ENCODE measurements at places on chromosomes 4 and X. TPM values are rescaled to one million over a fixed set of nuclear protein-coding genes. Genes with fewer than 3 reads are reported as not detected.

Gene TKTL1
- total RNA-seq = not detected

Gene GPR82
- total RNA-seq = not detected

Gene SERTM2
- not detected for total RNA-seq

Gene FGB
- not detected for total RNA-seq

Gene DHRSX
- total RNA-seq = 20.5 TPM

Gene PPP1R2C
- total RNA-seq = not detected

Gene CENPVL2
- not detected for total RNA-seq

Gene PLXNB3
- 5.8 TPM for total RNA-seq

Gene CAPN6
- under 0.01 TPM for total RNA-seq

Gene KLHL4
- 0.50 TPM for total RNA-seq

Gene GPR34
- not detected for total RNA-seq

Gene KLHL34
- total RNA-seq = not detected

Gene MAGEB6
- total RNA-seq = not detected

Data from bronchus fibroblast of lung (primary cell).